ENCODE measurements at places on chromosomes 2 and 18. TPM values are rescaled to one million over a fixed set of nuclear protein-coding genes. Genes with fewer than 3 reads are reported as not detected.

DNA sequence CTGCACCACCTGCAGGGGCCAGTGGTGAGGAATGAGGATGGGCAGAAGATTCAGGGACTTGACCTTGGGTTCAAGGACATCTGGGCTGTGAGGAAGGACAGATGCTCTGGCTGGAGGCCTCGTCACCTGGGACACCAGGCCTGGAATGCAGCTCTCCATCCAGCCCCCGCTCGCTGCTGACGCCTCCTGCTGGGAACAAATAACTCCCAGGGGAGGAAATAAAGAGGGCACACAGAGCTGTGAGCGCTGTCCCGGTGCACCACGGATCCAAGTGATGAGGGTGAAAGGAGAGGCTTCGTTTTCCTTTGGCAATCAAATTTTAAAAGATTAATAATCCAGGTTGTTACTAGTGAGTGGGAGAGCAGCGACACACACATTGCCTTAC, 368.0 kb upstream of the MYT1L start:
- no peak for DNase-seq

DNA sequence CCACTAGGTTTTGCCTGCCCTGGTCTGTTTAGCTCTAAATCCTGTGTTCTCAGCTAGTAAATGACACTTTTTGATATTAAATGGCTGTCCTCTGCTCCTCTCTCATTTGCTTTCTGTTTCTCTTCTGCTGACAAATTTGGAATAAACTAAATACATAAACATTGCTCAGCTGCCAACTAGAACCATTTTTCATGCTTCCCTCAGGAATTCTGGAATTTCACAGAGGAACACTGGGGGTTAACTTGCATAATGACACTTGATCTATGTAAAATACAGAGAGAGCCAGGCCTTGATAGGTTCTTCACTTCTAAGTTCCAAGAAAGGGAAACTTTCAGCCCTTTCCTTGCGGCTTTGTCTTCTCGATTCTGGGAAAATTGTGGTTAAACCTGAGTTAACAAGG, 450.6 kb upstream of the ST6GAL2 start:
- DNase-seq, result no peak

- DNase-seq, result peak; percentile 71
These were observed 62.5 kb downstream of the CDH2 start for GRCh38 chr18:28114472-28114871.

DNA sequence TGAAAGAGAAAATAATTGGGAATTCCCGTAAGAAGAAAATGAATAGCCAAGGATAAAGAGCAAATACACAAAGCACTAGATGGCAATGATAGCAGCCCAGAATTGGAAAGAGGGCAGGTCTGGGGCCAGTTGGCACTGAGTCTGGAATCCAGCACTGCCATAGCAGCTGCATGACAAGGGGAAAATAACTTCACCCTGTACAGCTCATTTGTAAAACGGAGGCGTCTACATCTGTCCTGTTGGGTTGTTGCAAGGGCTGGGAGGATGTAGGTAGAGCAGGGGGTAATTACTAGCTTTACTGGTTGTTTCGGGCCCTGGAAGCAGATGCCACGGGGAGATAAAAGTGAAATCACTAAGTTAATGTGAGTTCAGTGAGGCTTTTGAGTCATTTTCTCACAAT, 110.0 kb upstream of the RASGRP3 start:
- DNase-seq, result no peak

DNA sequence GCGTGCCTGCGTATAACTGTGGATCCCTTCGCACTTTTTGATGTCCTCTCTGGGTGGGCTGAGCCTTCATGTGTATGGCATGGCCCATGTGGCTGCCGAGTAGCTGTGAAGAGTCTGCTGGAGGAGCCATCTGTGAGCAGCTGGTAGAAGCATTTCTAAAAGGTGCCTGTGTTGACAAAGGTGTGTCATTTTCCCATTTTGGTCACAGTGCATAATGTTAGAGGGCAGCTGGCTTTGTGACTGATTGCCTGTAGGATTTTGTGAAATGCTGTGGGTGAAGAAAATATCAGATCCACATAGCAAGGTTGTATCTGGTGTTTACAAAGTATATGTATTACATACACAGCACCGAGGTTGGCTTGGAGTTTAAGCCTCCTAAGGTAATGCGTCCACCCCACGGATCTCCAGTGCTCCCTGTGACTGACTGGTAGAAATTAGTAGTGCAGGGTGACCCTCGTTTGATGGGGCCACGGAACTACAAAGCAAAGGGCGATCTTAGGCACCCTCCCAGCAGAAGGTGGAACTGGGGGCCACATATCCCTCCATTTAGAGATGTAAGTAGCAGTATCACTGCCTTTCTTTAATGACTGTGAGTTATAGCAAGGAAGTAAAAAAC, 16.5 kb downstream of the GATA6 start:
- DNase-seq, result no peak

- no peak for DNase-seq
These were observed 39.0 kb upstream of the LYPD6B start for GRCh38 chr2:148999451-148999921.

- no peak for DNase-seq
These were observed 79.5 kb downstream of the EPB41L3 start for GRCh38 chr18:5464251-5464650.

- no peak for DNase-seq
These were observed 17.6 kb upstream of the CD28 start for GRCh38 chr2:203688798-203689197.

GRCh38 chr2:209642146-209642820, 129.3 kb upstream of the UNC80 start:
- DNase-seq, result peak; percentile 50

- DNase-seq, result peak; percentile 96
These were observed 40.1 kb downstream of the ODC1 start for GRCh38 chr2:10407841-10408648.

GRCh38 chr18:59268127-59268720, 5.0 kb downstream of the RAX start:
- DNase-seq, result no peak

DNA sequence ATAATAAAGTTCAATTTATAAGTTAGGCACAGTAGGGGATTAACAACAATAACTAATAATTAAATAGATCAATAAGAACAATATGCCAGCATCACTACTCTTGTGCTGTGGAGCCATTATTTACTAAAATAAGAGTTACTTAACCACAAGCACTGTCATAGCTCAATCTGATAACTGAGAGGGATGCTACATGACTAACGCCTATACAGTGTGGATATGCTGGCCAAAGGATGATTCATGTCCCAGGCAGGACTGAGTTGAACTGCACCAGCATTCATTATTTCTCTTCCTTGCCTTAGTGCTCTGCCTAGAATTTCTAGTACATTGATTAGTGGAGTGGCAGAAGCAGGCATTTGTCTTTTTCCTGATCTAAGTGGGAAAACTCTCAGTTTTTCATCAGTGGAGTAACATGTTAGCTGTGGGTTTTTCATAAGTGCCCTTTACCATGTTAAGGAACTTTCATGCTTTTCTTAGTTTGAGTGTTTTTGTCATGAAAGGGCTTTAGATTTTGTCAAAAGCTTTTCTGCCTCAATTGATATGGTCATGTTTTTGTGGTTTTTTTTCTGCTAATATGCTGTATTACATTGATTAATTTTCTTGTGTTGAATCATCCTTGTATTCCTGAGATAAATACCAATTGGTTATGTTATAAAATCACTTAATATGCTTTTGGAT, 21.7 kb downstream of the KIAA1328 start:
- peak; percentile 88 for DNase-seq

GRCh38 chr2:238685327-238685709, 162.6 kb upstream of the TWIST2 start:
- DNase-seq, result no peak

- no peak for DNase-seq
These were observed 141.5 kb downstream of the OSR1 start for GRCh38 chr2:19216676-19217602.

GRCh38 chr18:785242-785641, 26.8 kb downstream of the YES1 start:
- no peak for DNase-seq

DNA sequence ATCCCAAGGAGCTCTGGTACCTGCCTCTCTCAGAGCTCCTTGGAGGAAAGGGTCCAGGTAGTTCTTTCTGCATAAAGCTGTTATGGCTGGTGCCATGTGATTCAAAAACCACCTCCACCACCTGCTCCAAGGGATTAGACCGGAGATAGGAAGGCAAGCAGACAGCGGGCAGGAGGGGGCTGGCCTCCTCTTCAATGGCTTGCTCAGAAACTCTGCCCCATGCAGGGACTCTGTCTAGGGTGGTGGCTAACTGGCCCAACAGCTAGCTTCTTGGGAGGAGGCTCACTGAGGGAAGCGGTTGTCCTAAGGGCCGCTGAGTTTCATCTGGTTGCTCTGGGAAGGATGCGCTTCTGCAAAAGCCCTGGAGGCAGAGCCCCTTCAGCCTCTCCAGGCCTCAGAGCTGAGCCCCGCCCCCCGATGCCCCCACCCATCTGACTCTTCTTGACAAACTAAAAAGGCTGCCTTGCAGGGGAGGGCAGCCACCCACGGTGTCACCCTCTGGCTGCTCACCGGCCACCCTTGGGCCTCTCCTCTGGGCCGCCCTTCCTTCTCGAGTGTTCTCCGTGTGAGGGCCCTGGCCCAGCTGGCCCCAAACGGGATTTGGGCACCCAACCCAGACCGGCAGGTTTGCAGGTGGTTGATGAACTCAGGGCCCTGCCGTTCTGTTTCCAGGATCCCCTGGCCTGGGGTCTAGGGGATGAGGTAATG, 90.2 kb downstream of the MCFD2 start:
- no peak for DNase-seq

GRCh38 chr2:83949361-83949760, 509.7 kb downstream of the SUCLG1 start:
- DNase-seq, result no peak

DNA sequence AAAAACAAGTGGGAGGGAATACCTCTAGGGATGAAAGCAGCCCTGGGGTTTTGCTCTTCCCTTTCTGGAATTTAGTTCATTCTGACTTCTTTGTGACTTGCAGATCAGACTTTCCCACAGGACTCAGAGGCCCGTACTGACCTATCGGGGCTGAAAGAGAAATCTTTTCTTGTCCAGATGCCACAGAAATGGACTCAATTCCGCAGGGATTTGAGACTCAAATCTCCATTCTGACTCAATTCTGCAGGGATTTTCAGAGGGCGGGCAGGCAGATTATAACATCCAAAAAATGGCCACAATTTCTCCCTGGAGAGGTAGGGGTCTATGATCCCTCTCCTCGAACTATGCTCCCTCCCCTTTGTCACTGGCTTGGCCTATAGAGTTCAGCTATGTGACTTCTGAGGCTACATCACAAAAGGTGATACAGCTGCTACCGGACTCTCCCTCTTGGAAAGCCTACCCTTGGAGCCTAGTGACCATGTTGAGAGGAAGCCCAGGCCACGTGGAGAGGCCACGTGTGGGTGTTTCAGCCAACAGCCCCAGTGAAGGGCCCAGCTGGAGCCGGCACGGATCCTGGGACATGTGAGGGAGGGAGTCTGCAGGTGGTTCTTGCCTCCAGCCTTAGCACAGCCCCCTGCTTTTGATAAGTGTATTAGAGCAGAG, 4.8 kb upstream of the EFHD1 start:
- no peak for DNase-seq

GRCh38 chr2:62794791-62795190, 89.3 kb downstream of the EHBP1 start:
- DNase-seq, result peak; percentile 33

- DNase-seq, result peak; percentile 85
These were observed 417.6 kb upstream of the MEX3C start for GRCh38 chr18:51614967-51615571.

GRCh38 chr18:73040247-73040646, 172.5 kb upstream of the NETO1 start:
- DNase-seq, result no peak

DNA sequence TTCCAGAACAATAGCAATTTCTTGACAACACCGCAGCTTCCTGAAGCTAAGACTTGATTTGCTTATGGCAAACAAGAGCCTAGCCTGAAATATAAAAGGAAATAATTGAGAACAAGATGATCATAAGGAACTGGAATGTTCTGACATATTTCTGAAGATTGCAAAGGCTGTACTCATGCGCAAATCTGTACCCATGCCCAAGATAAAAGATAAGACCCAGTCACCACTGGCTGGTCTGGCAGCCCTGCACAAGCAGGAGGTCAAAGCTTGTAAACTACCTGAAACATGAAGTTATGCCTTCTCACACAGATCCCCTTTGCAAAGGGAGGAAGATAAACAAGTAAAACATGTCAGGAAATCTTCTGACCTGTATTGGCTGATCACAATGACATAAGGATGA, 160.8 kb upstream of the GYPC start:
- DNase-seq, result no peak

- no peak for DNase-seq
These were observed 1.7 kb downstream of the EPHA4 start for GRCh38 chr2:221570321-221570935.

GRCh38 chr2:118846442-118846952, 951 bp downstream of the EN1 start:
- no peak for DNase-seq

DNA sequence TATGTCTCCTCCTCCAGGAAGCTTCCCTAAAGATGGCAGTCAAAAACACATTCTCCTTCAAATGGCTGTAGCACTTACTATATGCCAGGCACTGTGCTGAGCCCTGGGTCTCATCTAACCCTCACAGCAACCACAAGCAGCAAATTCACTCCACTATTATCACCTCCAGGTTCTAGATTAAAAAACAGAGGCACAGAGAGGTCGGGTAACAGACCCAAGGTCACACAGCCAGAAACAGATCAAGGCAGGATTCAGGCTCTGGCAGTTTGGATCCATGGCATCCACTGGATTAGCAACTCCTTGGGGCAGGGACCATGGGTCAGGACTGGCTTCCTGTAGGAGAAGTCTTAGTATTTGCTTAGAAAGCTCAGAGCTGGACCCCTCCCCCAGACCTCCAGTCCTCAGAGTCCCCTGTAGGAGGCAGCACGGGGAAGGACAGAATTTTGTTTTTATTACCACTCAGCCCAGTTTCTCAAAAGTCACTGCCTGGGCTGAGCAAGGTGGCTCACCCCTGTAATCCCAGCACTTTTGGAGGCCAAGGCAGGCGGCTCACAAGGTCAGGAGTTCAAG, 34.4 kb downstream of the ZFP36L2 start:
- DNase-seq, result peak; percentile 24

GRCh38 chr2:23028106-23028505, 356.9 kb upstream of the KLHL29 start:
- DNase-seq, result no peak

GRCh38 chr2:152186262-152186661, 10.7 kb upstream of the STAM2 start:
- peak; percentile 13 for DNase-seq

Gene CHRNG
- not detected for total RNA-seq

Gene ADCYAP1
- total RNA-seq, result not detected

Gene XIRP2
- 0.18 TPM for total RNA-seq

Gene PXDN
- 0.88 TPM for total RNA-seq

Gene CEBPZOS
- total RNA-seq, result 17.6 TPM

Gene SKA1
- 43.1 TPM for total RNA-seq

All from HT1080 (cell line).